HT1080 (cell line): ENCODE measurements at places on chromosomes 16 and 17. TPM values are rescaled to one million over a fixed set of nuclear protein-coding genes. Genes with fewer than 3 reads are reported as not detected.

GRCh38 chr16:73060892-73061490, 13.1 kb upstream of the ZFHX3 start:
- DNase-seq, result no peak

CACNG4 gene
- total RNA-seq, result not detected in 2 replicates

DUSP14 gene
- total RNA-seq, result 69.7 and 82.3 TPM in 2 replicates

DNA sequence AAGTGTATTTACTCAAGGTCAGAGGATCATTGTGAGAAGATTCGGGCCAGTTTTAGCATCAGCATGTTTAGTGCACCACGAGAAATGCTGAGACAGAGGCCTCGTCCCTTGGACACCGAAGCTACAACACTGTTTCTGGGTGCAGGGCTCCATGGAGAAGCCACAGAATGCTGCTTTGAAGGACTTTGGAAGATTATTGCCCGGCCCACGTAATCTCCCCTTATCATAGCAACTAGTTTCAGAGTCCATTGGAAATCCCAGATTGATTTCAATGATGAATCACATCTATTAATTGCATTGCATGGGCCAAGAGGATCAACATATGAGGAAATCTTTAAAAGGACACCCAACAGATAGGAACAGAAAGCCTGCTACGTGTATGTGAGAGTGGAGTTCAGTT, 156.0 kb downstream of the MAF start:
- DNase-seq, result no peak

CLEC3A gene
- total RNA-seq, result not detected in 2 replicates

DNA sequence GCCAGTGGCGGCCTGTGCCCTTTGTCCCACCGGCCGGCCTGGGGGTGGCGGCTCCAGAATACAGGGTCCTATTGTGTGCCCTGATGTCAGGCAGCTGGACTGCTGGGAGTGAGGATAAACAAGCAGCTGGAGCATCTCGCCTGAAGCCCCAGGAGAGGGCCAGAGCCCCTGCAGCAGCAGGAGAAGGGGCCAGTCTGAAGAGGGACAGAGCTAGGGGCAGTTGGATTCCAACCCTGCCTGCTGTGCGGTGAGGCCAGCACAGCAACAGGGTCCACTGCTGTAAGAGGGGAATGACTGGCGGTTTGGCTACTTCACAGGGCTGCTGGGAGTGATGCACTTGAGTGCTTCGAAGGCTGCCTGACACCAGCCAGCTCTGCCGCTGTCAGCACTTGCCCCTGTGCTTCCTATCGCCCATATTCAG, 25.0 kb downstream of the RAB11FIP4 start:
- DNase-seq, result no peak

GRCh38 chr17:43905985-43906852, 1.1 kb downstream of the MPP2 start:
- no peak for DNase-seq

DNA sequence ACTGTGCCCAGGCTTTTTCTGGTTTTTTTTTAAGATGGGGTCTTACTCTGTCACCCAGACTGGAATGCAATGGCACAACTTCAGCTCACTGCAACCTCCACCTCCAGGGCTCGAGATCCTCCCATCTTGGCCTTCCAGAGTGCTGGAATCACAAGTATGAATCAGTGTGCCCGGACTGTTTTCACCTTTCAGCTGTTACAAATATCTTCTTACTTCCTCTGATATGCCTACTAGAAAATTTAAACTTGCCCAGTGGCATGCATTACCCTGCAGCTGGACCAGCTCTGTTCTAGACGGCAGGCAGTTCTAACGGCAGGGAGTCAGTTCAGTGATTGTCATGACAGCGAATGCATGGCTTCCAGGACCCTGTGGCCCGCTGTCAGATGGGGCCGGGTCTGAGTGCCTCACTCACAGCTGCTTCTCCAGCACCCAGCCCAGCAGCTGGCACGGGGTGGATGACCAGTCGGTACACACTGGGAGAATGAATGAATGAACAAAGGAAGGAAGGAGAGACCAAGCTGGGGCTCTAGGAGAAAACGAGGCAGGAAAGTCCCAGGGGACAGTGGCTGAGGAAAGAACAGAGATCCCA, 28.0 kb upstream of the LITAF start:
- no peak for DNase-seq

GRCh38 chr17:75625813-75626486, 7.3 kb upstream of the SMIM5 start:
- DNase-seq, result no peak

DNA sequence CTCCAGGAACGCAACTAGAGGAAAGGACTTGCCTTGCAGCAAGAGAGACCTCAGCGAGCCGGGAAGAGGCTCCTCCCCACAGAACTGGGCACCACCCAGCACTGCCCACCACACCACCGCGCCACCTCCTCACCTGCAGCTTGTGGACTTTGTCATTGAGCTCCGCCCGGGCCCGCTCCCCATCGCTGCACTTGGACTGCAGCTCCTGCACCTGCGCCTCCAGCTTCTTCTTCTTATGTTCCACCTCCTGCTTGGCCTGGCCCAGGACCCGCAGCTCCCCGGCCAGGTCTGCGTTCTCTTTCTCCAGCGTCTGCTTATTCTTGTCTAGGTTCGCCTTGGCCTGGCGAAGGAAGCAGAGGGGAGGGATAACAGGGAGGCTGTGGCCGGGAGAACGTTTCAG, 76.7 kb downstream of the NDE1 start:
- no peak for DNase-seq

GRCh38 chr16:10080051-10080772, 102.0 kb downstream of the GRIN2A start:
- DNase-seq, result peak; percentile 74

DNA sequence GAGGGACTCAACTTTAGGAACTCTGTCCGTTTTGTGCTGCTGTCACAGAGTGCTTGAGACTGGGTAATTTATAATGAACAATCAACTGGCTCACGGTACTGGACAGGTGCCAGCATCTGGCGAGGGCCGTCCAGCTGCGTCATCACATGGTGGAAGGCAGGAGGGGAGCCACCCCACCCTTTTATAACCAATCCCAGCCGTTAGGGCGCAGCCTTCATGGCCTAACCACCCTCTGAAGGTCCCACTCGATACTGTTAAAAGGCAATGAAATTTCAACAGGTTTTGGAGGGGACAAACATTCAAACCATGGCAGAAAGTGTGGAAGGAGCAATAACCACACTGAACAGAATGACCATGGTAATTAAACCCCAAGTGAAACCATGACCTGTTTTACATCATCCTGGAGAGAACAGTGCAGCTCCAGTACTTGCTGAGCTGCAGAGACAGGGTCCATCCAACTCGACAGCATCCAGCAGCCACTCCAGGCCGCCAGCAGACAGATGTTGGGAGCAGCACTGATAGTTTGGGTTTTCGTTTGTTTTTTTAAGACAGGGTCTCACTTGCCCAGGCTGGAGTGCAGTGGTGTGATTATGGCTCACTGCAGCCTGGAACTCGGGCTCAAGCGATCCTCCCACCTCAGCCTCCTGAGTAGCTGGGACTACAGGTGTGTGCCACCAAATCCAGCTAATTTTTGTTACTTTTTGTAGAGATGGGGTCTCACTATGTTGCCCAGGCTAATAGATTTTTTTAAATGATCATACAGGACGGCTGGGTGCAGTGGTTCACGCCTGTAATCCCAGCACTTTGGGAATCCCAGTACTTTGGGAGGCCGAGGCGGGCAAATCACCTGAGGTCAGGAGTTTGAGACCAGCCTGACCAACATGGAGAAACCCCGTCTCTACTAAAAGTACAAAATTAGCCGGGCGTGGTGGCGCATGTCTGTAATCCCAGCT, 11.0 kb downstream of the CHMP6 start:
- DNase-seq, result peak; percentile 66

DNA sequence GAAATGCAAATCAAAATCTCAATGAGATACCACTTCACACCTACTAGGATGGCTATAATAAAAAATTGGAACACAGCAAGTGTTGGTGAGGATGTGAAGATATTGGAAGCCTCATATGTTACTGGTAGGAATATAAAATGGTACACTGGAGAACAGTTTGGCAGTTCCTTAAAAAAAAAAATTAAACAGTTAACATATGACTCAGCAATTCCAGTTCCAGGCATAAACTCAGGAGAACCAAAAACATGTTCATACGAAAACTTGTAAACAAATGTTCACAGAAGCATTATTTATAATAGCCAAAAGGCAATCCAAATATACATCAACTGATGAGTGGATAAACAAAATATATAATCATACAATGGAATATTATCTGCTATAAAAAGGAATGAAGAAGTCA, 28.2 kb downstream of the ZNF652 start:
- DNase-seq, result no peak

DNA sequence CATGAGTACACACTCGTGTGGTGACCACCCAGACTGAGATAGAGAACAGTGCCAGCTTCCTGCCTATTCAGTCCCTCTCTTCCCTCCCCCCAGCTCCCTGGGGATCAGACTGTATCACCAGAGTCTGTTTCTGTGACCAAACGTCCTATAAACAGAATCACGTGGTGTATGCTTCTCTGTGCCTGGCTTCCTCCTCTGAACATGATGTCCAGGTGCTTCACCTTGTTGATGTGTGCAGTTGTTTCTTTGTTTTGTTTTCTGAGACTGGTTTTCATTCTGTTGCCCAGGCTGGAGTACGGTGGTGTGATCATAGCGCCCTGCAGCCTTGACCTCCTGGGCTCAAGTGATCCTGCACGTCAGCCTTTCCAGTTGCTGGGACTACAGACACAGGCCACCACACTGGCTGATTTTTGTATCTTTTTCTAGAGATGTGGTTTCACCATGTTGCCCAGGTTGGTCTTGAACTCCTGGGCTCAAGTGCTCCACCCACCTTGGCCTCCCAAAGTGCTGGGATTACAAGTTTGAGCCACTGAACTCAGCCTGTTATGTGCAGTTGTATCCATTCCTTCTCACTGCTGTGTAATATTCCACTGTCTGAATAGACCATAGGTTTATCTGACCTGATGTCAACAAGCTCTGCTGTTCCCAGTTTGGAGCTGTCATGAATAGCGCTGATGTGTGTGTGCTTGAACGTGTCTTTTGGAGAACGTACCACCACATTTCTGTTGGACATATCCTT, 28.9 kb upstream of the PRM1 start:
- DNase-seq, result no peak

DNA sequence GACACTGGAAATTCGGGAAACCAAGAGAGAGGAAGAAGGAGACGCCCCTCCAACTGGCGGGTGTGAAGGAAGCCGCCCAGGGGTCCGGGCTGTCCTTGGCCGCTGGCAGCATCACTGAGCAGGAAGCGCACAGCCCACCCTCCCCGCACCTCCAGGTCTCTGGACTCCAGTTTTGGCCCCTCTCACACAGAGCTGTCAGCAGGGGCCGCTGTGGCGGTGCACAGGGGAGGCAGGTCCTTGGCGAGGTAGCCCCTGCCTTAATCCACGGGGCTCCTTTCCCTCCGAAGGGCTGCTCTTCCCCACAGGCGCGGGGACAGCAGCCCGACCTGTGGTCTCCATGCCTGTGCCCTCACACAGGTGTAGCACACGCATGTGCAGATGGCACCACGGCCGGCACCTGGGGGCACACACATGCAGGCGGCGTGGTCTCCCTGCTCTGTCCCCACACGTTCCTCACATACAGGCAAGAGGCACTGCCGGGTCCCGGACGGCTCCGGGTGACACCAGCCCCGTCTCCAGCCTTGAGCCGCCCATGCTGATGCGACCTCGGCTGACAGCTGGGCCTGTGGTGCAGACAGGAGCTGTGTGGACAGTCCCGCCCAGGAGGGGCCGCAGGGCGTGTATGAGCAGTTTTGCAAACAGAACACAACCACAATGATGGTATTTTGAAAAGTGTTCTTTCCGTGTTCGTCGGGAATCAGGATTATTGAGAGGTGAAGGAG, 26.6 kb upstream of the CHMP6 start:
- DNase-seq, result no peak

TBC1D3C gene
- total RNA-seq, result not detected in 2 replicates

GRCh38 chr16:88905563-88905962, 39.1 kb upstream of the PABPN1L start:
- DNase-seq, result no peak

GRCh38 chr16:35732046-35732810, 2272.8 kb downstream of the TP53TG3F start:
- no peak for DNase-seq

DNA sequence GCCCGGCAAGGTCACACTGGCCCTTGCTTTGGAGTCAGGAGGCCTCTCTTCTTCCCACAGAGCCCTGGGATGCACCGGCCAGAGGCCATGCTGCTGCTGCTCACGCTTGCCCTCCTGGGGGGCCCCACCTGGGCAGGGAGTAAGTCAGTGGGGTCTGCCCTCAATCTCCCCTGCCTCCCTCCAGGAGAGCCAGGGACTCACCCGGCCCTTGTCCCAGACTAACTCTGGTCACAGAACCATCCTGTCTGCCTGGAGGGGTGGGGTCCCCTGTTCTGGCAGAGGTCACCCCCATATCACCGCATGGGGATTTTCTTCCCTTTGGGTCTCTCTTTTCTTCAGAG, 222 bp downstream of the ZG16B start:
- no peak for DNase-seq

C17orf113 gene
- total RNA-seq, result 0.23 TPM in 2 replicates

NSRP1 gene
- 8.1 and 14.1 TPM in 2 replicates for total RNA-seq

ZNF764 gene
- 4.4 and 4.9 TPM in 2 replicates for total RNA-seq

SLC13A2 gene
- not detected in 2 replicates for total RNA-seq

RAB40B gene
- total RNA-seq, result 5.8 and 6.1 TPM in 2 replicates

DNA sequence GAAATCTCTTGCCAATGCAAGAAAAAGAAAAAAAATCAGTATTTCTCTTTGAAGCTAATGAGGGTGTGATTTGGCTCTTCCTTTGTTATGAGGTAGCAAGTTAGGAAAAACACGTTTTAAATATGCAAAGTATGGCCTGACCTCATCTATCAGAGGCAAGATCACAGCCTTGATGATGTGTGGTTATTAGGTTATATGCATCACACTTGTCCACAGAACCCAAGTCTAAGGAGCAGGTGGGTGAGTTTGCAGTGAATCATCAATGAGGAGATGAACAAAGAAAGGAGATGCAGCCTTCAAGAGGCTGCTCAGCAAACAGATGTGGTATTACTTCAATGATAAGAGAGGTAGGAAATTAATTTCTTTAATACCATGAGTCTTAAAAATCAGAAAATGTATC, 594.8 kb upstream of the CDH5 start:
- DNase-seq, result no peak
